ENCODE measurements at places on chromosomes 1 and 21.

- DNase-seq = no peak
Measured at GRCh38 chr1:164575356-164575886, 16.4 kb downstream of the PBX1 start.

- DNase-seq = no peak
Measured at GRCh38 chr1:89279011-89279466, 6.4 kb upstream of the GBP5 start.

GRCh38 chr1:182080955-182081582 is 19.6 kb upstream of the ZNF648 start:
- DNase-seq = no peak

GRCh38 chr1:183914276-183914675 is 109.4 kb downstream of the RGL1 start:
- no peak for DNase-seq

- DNase-seq = no peak
Measured at GRCh38 chr21:41900401-41900800, 21.3 kb upstream of the PRDM15 start.

All from activated gamma-delta T cell treated with anti-CD3 and anti-CD28 coated beads, Interleukin-2, amount 50 U/mL, for 16 hours (primary cell).